ENCODE measurements at places on chromosomes 6 and 20. TPM values are rescaled to one million over a fixed set of nuclear protein-coding genes. Genes with fewer than 3 reads are reported as not detected.

The EDN1 gene
- total RNA-seq, result 7.3 TPM

The LINC00237 gene
- total RNA-seq, result not detected

The MTFR2 gene
- total RNA-seq, result 1.3 TPM

The LY6G5C gene
- total RNA-seq, result not detected

GRCh38 chr6:63649847-63650265 is 14.3 kb downstream of the PHF3 start:
- peaks cover 51% of the 10 kb centered on the region for H3K4me1 ChIP-seq
- no peaks in the 10 kb centered on the region for H3K36me3 ChIP-seq
- DNase-seq, result no peak
- H3K27me3 ChIP-seq, result no peaks in the 10 kb centered on the region
- no peak overlapping the region for H3K4me3 ChIP-seq

GRCh38 chr6:169173532-169174268 is 79.9 kb downstream of the THBS2 start:
- H3K36me3 ChIP-seq, result no peaks in the 10 kb centered on the region
- no peaks in the 10 kb centered on the region for H3K4me1 ChIP-seq
- no peaks in the 10 kb centered on the region for H3K27me3 ChIP-seq
- no peak for DNase-seq

- H3K4me1 ChIP-seq, result no peaks in the 10 kb centered on the region
- no peaks in the 10 kb centered on the region for H3K27me3 ChIP-seq
- DNase-seq, result no peak
Measured at GRCh38 chr6:41167173-41167963, 4.5 kb upstream of the TREM2 start.

DNA sequence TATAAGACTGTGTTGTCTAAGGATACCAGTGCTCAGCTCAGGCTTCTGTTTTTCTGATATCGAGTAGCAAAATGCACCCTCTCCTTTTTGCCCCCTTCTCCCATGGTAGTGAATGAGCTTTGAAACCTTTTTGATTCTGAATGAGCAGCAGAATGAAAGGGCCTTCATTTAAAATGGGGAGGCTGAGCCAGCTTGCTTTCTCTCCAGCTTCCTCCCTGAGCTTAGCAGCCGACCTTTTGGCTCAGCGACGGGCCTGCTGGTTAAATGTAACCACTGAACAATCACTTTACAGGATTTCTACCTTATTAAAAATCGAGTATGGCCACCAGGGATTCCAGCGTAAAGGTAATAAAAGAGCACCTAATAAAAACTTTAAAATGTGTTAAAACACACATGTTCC is 133.7 kb upstream of the SPACA1 start:
- no peaks in the 10 kb centered on the region for H3K27me3 ChIP-seq
- no peaks in the 10 kb centered on the region for H3K36me3 ChIP-seq
- H3K27ac ChIP-seq, result no peak overlapping the region
- H3K4me1 ChIP-seq, result peaks cover 3% of the 10 kb centered on the region
- no peak overlapping the region for H3K4me3 ChIP-seq

DNA sequence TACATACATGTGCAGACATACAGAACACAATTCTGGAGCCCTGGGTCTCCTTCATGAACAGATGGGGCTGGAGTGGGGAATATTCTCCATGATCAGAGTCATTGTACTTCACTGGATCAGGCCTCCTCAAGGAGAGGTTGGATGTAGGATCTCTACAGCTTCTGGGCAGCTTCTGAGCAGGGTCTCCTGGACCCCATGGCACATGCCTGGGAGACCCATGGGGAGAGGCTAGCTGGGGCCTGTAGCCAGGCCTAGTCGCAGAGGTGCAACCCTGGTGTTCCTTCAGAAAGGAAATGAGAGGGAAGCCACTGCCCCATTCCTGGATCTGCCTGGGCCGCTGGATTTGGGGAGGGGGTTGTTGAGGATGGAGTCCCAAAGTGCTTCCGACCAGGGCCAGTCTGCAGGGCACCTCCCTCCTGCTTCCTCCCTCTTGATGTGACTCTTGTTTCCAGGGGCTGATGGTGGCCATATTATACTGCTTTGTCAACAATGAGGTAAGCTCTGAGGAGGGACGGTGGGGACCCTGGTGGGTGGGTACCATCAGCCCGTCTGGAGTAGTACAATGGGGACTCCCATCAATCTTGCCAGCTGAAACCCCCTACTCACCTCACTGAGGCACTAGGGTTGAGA is 31.8 kb downstream of the GLP1R start:
- H3K4me1 ChIP-seq, result no peaks in the 10 kb centered on the region
- no peak for DNase-seq
- H3K36me3 ChIP-seq, result no peaks in the 10 kb centered on the region
- no peaks in the 10 kb centered on the region for H3K27me3 ChIP-seq

- no peak for DNase-seq
- no peaks in the 10 kb centered on the region for H3K4me1 ChIP-seq
- no peaks in the 10 kb centered on the region for H3K36me3 ChIP-seq
- no peak overlapping the region for H3K4me3 ChIP-seq
- H3K27me3 ChIP-seq, result no peaks in the 10 kb centered on the region
Measured at GRCh38 chr6:6176127-6176526, 144.3 kb downstream of the F13A1 start.

DNA sequence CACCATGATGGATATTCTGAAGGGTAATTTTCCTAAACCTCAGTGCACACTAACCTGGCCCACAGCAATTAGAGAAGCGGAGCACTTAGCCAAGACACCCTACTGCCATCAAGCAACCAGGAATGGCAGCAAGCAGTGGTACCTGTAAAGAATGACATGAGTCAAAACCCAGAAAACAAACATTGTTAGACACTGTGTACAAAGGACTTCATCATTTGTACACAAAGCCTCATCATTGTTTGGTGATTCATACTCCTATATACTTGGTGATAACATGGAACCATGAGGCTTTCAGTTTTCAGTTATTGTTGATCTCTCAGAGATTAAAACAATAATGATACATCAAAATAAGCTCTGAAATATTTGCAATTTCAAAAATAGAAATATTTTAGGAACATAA is 74.6 kb downstream of the MLIP start:
- no peak for DNase-seq
- H3K36me3 ChIP-seq, result no peaks in the 10 kb centered on the region
- H3K4me3 ChIP-seq, result no peak overlapping the region
- H3K27me3 ChIP-seq, result no peaks in the 10 kb centered on the region

GRCh38 chr6:135224037-135224647 is 43.0 kb downstream of the MYB start:
- no peaks in the 10 kb centered on the region for H3K27me3 ChIP-seq
- no peak overlapping the region for H3K4me3 ChIP-seq
- no peaks in the 10 kb centered on the region for H3K36me3 ChIP-seq
- no peak for DNase-seq
- H3K4me1 ChIP-seq, result no peaks in the 10 kb centered on the region

DNA sequence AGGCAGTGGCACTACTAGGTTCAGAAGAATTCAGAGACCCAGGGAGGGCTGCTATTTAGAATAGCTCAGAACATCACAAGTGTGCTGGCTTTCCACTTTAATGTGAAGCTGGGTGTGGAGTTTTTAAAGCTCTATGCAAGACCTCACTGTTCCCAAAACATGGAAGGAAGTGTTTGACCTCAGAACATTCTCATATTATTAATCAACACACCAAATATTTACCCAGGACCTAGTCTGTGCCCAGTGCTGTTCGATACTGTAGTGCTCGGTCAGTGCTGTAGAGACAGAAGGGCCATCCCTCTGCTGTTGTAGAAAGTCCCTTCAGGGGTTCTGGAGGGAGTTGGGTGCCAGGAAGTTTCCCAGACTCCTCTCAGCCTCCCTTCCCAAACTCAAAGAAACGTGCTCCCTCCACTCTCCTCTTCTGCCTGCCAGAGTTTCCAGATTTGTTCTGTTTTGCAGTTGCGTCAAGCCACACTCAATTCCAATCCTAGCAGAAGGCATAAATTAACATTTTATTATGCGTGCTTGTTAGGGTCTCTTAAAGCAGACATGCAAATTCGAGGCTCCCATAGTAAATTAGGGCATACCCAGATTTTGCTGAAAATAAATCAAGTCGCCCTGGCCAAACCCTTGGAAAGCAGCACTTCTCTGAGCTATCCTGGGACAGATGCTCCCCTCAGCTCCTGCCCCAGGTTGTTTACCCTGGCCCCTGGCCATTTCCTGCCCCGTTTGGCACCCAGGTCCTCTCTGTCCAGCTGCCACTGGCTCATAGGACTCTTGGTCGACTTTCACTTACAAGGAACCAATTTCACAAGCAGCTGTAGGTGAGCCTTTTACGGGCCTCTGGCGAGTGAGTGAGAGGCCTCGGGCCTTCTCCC is 248.6 kb downstream of the HIVEP2 start:
- H3K36me3 ChIP-seq, result no peaks in the 10 kb centered on the region
- no peak overlapping the region for H3K4me3 ChIP-seq

DNA sequence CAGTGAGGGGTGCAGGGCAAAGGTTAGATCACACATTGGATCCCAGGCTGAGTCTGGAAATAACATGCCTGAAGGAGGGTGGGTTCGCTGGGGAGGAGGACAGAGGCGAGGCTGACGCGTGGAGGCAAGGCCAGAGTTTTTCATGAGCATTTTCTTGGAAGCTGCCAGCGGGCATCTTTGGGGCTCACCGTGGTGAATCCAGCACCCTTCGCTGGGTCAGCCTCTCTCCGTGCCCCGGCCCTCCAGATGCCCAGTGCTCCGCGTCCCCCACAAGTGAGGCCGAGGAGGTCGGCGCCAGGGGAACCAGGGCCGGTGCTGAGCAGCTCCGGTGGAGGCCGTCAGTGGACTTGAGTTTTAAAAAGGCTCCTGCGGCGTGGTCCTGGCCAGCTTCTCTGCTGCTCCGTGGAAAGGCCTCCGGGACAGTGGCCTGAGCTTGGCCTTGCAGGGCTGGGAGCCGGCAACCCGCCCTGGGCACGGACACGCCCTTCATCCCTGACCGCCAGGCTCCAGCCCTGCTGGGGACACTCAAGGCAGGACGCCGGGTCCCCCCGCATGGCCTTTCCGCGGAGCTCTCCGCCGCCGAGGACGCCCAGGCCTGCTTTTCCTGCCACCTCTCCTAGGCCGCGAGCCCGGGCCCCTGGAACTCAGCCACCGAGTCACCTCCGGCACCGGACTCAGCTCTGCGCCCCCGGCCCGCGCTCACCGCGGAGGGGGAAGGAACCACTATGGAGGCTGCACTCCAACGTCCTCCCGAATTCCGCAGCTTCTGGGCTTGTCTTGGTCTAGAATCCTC is 114.3 kb downstream of the THBS2 start:
- H3K4me3 ChIP-seq, result no peak overlapping the region
- no peaks in the 10 kb centered on the region for H3K27me3 ChIP-seq
- no peak for DNase-seq
